ENCODE measurements at places on chromosomes 6 and 20. TPM values are rescaled to one million over a fixed set of nuclear protein-coding genes. Genes with fewer than 3 reads are reported as not detected.

DNA sequence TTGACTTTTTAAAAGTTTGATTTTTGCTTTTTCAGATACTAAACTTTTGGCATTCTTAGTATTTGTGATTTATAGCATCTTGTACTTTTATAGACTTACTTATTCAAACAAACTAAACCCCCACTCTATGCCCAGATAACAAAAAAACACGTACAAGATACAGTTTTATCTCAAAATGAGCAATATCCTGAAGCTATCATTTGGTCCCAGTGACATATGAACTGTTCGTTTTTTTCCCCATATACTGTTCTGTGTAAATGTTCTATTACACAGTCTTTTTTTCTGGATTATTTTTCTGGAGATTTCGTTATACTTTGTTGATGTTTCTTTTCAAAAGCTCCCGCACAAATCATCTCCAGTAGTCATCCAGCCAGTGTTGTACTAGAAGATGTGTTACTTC lies 27.3 kb upstream of the SERINC3 start:
- H3K36me3 ChIP-seq, result no peaks in the 10 kb centered on the region
- H3K27me3 ChIP-seq, result no peaks in the 10 kb centered on the region
- peaks cover 34% of the 10 kb centered on the region for H3K4me1 ChIP-seq
- no peak overlapping the region for H3K4me3 ChIP-seq
- DNase-seq, result no peak

DNA sequence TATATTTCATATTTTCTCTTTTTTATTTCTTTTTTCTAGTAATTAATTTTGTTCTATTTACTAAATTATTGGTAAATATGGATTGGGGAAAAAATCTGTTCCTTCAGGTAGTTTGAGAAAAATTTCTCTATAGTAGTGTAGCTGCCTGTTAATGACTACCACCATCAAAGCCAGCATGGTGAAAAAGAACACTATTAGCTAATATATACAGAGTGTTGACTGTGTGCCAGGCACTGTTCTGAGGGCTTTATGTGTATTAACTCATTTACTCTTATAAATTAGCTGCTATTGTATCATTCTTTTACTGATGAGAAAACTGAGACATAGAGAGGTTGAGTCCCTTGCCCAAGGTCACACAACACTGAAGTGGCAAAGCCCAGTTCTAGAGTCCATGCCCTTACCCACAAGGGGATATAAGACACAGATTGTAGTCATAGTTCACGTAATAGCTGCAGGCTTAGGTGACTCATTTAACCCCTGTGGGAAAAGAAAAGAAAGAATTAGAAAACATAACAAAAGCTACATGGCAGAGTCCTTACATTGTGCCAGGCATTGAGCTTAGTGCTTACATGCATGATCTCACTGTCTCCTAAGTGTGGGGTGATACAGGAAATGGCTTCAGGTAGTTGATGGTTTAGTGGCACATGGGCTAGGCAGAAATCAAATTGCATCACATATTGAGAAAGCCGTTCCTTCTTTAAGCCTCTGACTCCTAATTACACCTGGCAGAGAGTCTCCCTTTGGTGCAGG lies 12.2 kb upstream of the AKIRIN2 start:
- no peak overlapping the region for H3K27ac ChIP-seq
- H3K4me1 ChIP-seq, result peaks cover 6% of the 10 kb centered on the region
- no peaks in the 10 kb centered on the region for H3K27me3 ChIP-seq
- no peak for DNase-seq
- no peaks in the 10 kb centered on the region for H3K36me3 ChIP-seq

DNA sequence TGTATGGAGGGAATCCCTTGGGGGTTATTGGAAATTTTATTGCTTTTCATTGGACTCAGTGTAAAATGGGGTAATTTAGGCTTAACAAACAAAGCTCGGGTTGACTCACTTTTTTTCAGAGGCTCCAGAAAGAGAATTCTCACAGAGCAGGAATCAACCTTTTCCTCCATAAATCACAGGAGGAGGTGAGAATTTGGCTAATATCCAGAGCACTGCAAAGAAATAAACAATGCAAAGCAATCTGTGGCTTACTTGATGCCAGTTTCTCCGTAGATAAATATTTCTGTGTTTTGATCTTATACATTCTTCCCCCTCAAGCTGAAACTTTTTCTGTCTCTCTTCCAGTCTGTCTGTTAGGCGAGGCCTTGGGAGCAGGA lies 176.6 kb downstream of the TSHZ2 start:
- H3K27me3 ChIP-seq, result no peaks in the 10 kb centered on the region
- no peak overlapping the region for H3K27ac ChIP-seq
- no peaks in the 10 kb centered on the region for H3K36me3 ChIP-seq
- no peak overlapping the region for H3K4me3 ChIP-seq

- H3K4me1 ChIP-seq, result peaks cover 10% of the 10 kb centered on the region
- no peaks in the 10 kb centered on the region for H3K27me3 ChIP-seq
- H3K4me3 ChIP-seq, result no peak overlapping the region
- H3K27ac ChIP-seq, result no peak overlapping the region
These were observed 2.3 kb downstream of the POPDC3 start for GRCh38 chr6:105177556-105177955.

GRCh38 chr20:10219993-10220750 lies 1.5 kb downstream of the SNAP25 start:
- no peak for DNase-seq
- H3K4me1 ChIP-seq, result peaks cover 6% of the 10 kb centered on the region
- H3K36me3 ChIP-seq, result no peaks in the 10 kb centered on the region
- H3K27me3 ChIP-seq, result peaks cover 20% of the 10 kb centered on the region
- H3K4me3 ChIP-seq, result no peak overlapping the region

DNA sequence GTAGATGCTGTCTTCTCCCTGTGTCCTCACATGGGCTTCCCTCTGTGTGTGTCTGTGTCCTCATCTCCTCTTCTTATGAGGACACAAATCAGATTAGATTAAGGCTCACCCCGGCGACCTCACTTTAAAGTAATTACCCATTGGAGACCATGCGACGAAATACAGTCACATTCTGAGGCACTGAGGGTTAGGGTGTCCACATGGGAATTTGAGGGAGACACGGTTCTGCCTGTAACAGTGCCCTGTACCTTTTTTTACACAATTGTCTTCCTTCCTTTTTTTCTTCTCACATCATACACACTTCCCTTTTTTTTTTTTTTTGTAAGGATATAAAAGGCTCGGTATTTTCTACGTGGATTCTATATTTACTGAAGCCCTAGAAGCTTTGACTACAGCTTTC lies 48.9 kb downstream of the DEK start:
- H3K27ac ChIP-seq, result no peak overlapping the region
- no peak for DNase-seq
- H3K27me3 ChIP-seq, result no peaks in the 10 kb centered on the region
- no peaks in the 10 kb centered on the region for H3K36me3 ChIP-seq
- H3K4me1 ChIP-seq, result no peaks in the 10 kb centered on the region

- no peaks in the 10 kb centered on the region for H3K4me1 ChIP-seq
- H3K36me3 ChIP-seq, result no peaks in the 10 kb centered on the region
- no peak for DNase-seq
- H3K4me3 ChIP-seq, result no peak overlapping the region
These were observed 245.1 kb downstream of the FOXA2 start for GRCh38 chr20:22339091-22339881.

The MAVS gene
- 41.5 TPM for total RNA-seq

The TSHZ2 gene
- 10.0 TPM for total RNA-seq
